GM23248 (cell line): ENCODE measurements at places on chromosomes 6 and 20. TPM values are rescaled to one million over a fixed set of nuclear protein-coding genes. Genes with fewer than 3 reads are reported as not detected.
A peak's percentile ranks its signal among the peaks of the same experiment; 100 is the strongest.

DNA sequence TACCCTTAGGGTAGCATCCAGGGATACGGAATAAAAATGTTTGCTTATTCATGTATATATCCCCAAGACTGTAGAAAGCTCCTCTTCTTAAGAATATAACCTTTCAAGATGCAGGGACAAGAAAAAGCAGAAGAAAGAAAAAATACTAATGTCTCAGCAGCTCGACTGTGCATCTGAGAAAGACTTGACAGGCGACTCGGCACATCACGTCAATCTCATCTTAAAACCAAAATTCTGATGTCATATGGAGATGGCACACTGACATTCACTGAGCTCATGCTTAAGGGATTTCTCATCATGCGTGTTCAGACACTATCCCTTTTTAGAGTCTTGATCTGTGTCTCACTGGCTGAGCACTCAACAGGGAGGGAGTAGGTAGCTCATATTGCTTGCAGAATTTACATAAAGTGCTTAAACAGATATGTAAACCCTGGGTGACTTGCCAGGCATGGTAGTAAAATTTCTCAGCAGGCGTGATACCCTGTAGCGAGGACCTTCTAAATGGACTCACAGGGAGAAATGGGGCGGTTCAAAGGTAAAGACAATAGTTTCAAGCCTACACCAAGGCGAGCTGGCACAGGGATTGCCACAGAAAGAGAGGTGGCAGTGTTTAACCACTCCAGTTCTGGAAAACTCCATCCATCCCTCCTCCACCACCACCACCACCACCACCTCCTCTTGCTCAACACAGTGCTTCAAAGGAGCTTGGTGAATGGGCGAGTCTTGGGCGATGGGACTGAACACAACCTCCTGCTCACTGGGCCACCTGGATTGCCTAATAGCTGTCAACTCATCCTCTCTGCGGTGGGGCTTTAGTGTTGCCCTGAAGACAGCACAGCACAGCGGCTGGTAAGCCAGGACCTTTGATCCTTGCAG, 330.5 kb downstream of the TFAP2A start:
- H3K27ac ChIP-seq, result no peak overlapping the region
- H3K27me3 ChIP-seq, result no peaks in the 10 kb centered on the region
- H3K4me3 ChIP-seq, result no peak overlapping the region
- H3K4me1 ChIP-seq, result no peaks in the 10 kb centered on the region

DNA sequence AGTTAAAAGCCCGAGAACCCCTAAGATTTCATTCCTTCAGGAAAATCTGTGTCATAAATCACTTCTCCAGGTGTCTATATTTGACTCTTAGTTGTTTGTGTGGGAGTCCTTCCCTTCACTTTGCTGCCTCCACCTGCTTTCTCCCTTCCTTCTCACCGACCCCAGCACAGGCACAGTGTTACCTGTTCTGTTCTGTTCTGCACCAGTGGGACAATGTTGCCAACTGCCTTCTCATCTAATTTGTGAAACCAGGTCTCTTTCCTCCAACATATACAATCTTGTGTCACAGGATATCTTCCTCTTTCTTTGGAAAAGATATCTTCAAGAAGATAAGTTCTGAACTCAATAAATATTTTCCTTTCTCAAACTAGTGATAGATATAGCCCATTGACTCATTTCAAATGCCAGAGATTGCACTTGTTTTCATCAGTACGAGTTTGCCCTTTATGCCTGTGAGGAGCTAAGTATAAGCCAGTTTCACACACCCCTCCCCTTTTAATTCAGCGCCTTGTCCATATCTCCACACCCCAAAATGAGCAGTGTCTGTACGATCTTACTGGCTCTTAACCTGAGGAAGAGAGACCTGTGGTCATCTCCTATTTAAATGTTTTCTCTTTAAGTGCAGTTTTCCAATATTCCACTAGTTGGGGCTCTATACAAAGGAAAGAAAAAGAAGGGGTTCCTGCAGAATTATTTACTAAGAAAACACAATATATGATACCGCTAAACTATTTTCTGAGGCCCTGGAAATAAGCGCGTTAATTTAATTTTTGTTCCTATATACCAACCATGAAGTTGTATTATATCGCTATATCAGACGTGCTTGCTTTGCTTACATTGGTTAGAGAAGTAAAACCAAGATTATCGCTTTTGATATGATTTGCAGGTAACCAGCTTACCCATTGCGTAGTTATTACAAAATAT, 81.6 kb upstream of the PREP start:
- no peaks in the 10 kb centered on the region for H3K36me3 ChIP-seq
- H3K27me3 ChIP-seq, result no peaks in the 10 kb centered on the region
- H3K4me3 ChIP-seq, result no peak overlapping the region
- peak; percentile 60 for DNase-seq

GRCh38 chr20:34628026-34628425, 48.9 kb downstream of the PIGU start:
- no peak overlapping the region for H3K4me3 ChIP-seq
- no peak for DNase-seq
- H3K27ac ChIP-seq, result no peak overlapping the region
- H3K4me1 ChIP-seq, result no peaks in the 10 kb centered on the region
- H3K36me3 ChIP-seq, result no peaks in the 10 kb centered on the region
- no peaks in the 10 kb centered on the region for H3K27me3 ChIP-seq

DNA sequence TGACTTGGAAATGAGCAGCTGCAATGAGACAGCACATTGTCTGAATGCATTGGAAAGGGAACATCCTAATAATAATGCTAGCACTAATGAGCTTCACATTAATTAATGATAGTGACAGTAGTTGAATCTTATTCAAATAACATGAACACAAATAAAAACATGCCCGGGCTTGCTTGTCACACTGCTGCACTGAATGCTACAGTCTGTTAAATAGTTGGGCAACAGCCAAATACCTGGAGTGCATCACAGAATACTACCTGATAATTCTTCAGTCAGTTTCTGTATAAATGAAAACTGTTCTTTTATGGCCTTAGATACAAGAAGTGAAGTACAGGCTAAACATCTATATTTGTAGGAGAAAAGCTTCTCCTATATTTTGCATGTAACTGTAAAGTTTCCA, 458.7 kb downstream of the RNF144B start:
- no peak overlapping the region for H3K27ac ChIP-seq
- H3K27me3 ChIP-seq, result no peaks in the 10 kb centered on the region
- no peaks in the 10 kb centered on the region for H3K4me1 ChIP-seq
- no peaks in the 10 kb centered on the region for H3K36me3 ChIP-seq
- no peak overlapping the region for H3K4me3 ChIP-seq

DNA sequence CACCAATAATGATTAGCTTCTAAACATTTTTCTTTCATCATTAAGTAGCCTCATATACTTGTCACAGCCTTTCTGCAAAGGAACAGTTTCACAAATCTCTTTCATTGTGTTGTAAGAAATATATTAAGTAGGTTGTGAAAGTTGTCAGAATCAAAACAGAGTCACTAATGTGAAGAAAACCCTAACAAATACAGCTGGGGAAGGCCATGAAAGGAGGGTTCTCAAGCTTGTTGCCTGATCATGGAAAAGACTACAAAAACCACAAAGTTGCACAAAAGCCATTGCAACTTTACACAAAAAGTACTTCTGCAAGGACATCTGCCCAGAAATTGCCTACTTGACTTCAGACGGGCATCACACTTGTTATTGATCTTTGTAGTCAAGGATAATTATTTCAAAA, 216.1 kb downstream of the ALDH8A1 start:
- H3K4me3 ChIP-seq, result no peak overlapping the region
- H3K27me3 ChIP-seq, result no peaks in the 10 kb centered on the region
- no peak for DNase-seq
- H3K36me3 ChIP-seq, result no peaks in the 10 kb centered on the region
- peaks cover 9% of the 10 kb centered on the region; the same call in 1 of the 2 replicates for H3K4me1 ChIP-seq
- H3K27ac ChIP-seq, result no peak overlapping the region

DNA sequence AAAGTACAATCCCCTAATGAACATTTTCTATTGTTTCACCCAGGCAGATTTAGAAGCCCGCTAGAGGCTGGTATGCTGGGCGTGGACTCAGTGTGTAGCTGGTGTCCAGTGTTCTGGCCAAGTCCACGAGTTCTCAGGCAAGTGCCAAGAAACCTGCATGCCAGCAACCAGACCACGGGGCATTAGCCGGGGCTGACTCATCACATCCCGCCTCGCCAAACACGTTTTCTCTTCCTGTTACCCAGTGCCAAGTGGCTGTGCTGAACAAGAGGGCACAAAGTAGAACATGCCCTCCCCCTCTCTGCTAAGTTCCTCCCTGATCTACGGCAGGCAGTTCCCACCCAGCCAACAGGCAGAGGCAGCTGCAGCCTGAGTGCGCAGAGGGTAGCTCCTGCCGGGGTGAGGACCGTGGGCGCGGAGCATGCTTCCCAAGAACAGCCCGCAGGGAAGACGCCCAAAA, 29.6 kb downstream of the RAMACL start:
- no peaks in the 10 kb centered on the region for H3K27me3 ChIP-seq
- peak overlapping the region; percentile 89 for H3K27ac ChIP-seq
- H3K4me3 ChIP-seq, result peak overlapping the region; percentile 27
- DNase-seq, result peak; percentile 97
- peaks cover 49% of the 10 kb centered on the region for H3K4me1 ChIP-seq

DNA sequence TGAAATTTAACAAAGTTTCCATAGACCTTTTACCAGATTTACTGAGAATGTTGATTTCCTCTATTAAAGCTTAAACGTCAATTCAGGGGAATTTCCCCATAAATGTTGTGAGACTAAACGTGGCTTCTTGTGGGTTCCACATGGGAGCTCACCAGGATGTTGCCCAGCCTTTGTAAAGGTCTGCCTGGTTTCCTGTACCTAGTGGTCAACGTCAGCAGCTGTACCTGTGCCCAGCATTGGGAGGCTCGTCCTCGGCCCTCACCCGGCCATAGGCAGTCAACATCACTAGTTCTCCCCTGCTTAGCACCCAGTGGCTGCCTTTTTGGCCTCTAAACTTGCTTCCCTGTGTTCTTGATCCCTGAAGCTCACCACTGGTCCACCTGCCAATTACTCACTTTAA, 22.1 kb upstream of the CD83 start:
- H3K27ac ChIP-seq, result no peak overlapping the region
- H3K27me3 ChIP-seq, result peaks cover 26% of the 10 kb centered on the region
- no peaks in the 10 kb centered on the region for H3K4me1 ChIP-seq
- DNase-seq, result no peak

- no peak for DNase-seq
- no peaks in the 10 kb centered on the region for H3K4me1 ChIP-seq
- no peaks in the 10 kb centered on the region for H3K27me3 ChIP-seq
- peaks cover 10% of the 10 kb centered on the region for H3K36me3 ChIP-seq
- no peak overlapping the region for H3K27ac ChIP-seq
- H3K4me3 ChIP-seq, result no peak overlapping the region
Measured at GRCh38 chr6:83113258-83113657, 45.8 kb downstream of the DOP1A start.

DNA sequence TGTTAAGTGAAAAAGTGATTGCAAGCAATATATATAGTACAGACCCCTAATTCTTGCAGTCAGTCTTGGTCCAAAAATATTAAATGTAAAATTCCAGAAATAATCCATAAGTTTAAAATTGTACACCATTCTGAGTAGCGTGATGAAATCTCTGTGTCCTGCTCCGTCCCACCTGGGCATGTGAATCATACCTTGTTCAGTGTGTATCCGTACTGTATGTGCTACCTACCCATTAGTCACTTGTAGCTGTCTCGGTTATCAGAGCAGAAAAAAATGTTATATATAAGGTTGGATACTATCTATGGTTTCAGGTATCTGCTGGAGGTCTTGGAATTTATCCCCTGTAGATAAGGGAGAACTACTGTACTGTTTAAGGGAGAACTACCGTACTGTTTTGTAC, 16.3 kb downstream of the IRAK1BP1 start:
- H3K4me1 ChIP-seq, result no peaks in the 10 kb centered on the region
- no peak overlapping the region for H3K4me3 ChIP-seq
- H3K27me3 ChIP-seq, result no peaks in the 10 kb centered on the region
- H3K27ac ChIP-seq, result no peak overlapping the region

Gene ITPR3
- total RNA-seq, result 10.4 and 14.3 TPM in 2 replicates

Gene PLCB4
- total RNA-seq, result 9.5 and 10.5 TPM in 2 replicates
